Activated CD4-positive, alpha-beta T cell treated with anti-CD3 and anti-CD28 coated beads for 36 hours (primary cell): ENCODE measurements at places on chromosomes 2 and 18.

- DNase-seq, result peak; percentile 81
These were observed 187.5 kb downstream of the TWIST2 start for GRCh38 chr2:239035361-239035814.

DNA sequence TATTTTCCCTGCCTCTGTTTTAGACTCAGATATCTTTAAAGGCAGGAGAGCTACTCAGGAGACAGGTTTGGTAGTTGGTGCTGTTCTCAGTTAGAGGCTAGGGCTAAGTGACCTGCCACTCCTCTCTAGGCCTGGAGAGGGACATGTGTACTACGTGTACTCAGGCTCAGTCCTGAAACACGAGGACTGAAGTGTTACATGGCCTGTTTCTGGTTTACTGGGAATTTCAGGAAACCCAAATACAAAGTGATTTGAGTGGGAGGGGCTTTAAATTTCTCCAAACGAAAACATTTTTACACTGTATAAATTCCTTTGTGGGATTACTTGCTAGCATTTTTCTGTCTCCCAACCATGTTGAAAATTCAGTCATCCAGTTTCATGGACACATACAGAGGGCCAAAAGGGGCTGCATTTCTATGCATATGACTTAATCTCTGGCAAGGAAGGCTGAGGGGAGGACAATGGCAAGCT, 343.3 kb downstream of the CYP26B1 start:
- DNase-seq, result no peak

DNA sequence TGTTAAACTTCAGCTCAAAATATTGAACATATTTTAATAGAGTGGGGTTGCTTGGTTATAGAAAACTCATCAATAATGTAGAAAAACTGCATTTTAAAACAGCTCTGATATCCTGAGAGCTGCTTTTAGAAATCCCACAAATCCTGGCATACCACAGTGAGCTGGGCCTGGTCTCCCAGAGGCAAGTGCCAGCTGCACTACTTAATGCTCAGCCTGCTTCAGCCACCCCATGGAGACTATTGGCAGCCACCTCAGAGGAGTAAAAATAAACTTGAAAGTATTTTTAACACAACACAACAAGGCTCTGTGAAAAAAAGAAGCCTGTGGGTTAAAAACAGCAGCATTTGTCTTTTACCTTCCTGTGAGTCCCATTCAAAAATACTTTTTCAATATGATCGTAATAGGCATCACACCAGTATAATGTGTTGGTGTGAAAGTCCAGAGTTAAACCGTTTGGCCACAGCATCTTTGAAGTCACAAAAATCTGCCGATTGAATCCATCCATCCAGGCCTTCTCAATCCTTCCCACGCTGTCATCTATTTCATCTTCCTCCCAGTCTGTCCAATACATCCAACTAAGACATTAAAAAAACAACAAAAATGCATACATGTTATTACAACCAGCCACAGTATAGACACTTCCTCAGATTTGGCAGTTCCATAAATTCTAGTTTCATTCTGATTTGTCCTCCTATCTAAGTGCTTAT, 1115.3 kb downstream of the LRP1B start:
- DNase-seq, result no peak

GRCh38 chr18:43277164-43277600, at the start of gene SYT4:
Gene SYT4 (minus strand): TSS chr18:43277490. CDS start chr18:43277281, 209 bp downstream.
- peak; percentile 6 for DNase-seq

DNA sequence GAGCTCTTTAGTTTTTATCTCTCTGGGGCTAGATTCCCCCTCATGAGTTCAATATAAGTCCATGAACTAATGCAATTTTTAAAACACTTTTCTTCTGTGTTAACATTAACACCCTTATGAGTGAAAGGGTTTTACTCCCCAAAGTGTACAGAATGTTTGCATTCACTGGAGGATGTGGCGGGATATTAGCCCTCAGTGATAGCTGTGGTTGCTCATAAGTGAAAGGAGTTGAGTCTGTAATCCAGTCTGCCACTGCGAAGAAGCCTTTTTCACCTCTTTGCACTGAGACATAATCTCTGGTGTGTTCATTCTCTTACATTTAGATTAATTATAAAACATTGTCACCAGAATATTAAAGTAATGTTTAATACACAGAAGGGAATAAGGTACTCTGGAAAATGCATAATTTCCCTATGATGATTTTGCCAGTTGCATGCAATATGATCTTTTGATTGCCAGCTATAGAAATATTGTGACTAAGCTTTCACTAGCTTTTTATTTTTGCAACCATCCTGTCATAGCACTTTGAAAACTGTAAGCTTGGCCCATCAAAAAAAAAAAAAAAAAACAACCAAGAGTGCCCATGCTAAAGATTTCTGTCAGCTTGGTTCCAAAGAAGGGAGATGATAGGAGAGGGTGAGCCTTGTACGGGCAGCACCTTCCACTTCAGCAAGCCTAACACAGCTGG, 113.2 kb downstream of the BCL11A start:
- no peak for DNase-seq

- peak; percentile 33 for DNase-seq
These were observed 18.9 kb upstream of the ITGA4 start for GRCh38 chr2:181438261-181438660.

GRCh38 chr2:181190711-181191110, 210.3 kb downstream of the UBE2E3 start:
- no peak for DNase-seq

DNA sequence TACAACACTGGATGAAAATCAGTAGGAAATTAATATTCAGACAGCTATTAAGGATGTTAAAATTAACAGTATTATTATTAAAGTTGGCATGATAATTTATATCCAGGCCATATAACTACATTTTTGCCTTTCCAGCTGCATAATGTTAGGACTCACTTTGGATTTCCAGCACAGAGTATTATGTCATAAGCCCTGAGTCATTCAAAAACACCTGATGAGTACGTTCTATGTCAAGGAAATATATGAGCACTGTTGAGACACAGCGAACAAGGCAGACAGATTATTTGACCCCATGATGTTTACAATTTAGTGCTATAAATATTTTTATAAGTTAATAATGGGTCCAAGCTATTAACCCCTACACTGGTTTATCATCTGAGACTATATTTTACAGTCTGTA, 59.8 kb upstream of the RIT2 start:
- DNase-seq, result no peak

- DNase-seq, result no peak
These were observed 7.4 kb upstream of the CCNYL1 start for GRCh38 chr2:207704078-207704477.

DNA sequence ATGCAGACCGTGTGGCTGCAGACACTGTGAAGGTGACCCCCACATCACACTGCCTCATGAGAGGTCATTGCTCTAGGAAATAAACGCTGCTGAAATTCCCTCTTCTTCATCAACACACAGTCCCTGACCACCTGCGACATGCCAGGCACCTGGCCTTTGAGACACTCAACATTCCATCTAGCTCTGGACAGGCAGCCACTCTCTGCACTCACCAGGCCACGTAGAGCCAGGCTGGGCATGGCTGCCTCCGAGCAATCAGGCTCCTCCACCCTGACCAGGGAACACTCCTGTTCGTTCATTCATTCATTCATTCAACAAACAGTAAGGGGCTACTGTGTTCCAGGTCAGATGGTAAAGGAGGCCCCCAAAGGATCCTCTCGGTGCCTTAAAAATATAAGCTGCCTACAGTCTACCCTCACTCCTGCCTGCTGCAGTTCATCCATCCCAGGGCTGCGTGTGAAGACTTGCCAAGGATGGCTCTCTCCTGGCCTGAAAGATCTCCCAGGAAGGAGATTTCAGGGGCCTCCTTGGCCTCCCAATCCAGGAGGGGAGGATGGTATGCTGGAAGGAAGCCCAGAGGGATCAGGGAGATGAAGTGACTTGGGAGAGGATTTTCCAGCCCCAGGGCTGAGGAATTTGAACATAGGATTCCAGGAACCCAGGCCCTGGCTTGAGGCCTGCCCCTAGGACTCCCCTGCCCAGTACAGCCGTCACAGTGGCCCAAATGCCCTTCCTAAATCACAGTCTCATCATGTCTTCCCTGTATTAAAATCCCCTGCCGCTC, 66.7 kb downstream of the TNS1 start:
- DNase-seq, result no peak

DNA sequence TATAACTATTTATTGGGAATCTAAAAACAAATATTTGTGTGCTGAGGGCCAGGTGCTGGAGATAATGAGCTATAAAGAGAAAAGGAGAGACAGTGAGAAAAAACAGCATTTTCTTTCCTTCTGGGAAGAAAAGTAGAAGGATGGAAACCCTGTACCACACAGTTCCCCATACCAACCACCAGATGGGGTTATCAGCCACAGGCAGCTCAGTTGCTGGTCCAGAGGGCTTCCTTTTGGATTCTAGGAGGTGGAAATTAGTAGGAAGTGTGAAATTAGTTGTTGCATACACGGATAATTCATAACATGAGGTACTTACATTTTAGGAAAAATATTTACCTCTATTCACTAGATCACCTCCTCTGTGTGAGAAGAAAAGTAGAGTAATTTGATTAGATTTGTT, 237.0 kb upstream of the FOSL2 start:
- DNase-seq, result peak; percentile 33

- DNase-seq, result no peak
These were observed 200.7 kb upstream of the SMAD7 start for GRCh38 chr18:49151482-49151881.

DNA sequence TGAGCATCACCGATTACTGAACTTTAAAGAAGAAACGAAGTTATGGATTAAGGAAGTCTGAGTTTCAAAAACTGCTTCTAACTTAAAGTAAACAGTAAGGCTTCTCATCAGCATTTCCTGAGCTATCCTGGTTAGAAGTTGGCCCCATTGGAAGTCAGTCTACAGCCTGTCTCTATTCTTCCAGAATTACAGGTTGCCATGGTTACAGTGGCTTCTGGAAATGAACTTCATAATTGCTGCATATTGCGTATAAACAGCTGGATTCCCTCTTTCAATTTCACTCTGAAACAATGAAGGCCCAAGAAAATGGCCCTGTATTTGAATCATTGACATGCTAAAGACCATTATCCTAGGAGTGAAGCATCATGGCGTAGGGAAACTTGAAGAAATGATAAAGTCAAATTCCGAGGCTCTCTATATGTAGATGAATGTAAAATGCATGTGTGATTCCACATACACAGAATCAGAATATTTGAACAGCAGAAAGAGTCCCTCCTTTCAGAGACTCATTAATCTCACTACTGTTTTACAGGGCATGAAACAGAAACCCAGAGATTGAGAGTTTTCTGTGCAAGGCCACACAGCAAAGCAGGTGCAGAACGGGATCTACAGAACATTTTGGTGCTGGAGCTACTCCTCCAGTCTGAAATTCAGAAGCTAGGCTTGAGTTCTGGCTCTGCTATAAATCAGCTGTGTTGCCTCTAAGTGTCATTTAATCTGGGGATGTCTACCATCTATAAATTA, 856.4 kb upstream of the CELF4 start:
- no peak for DNase-seq

GRCh38 chr2:27854229-27854862, 35.8 kb downstream of the RBKS start:
- no peak for DNase-seq

GRCh38 chr18:55264108-55264507, 304.8 kb upstream of the CCDC68 start:
- DNase-seq, result no peak

DNA sequence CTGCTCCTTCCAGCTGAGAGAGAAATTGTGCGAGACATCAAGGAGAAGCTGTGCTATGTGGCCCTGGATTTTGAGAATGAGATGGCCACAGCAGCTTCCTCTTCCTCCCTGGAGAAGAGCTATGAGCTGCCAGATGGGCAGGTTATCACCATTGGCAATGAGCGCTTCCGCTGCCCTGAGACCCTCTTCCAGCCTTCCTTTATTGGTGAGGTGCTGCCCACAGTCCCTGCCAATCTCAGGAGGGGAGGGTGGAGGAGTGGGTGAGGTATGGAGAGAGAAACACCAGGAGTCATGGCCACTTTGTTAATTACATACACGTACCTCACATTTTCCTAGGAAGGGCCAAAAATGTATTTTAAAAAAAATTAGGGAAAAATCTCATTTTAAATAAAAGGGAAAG, 12.0 kb upstream of the DGUOK start:
- no peak for DNase-seq

- no peak for DNase-seq
These were observed 254.8 kb downstream of the SATB2 start for GRCh38 chr2:199202964-199203363.

- DNase-seq, result peak; percentile 30
These were observed at the start of gene SCN3A for GRCh38 chr2:165203689-165204559. Gene SCN3A (minus strand): TSS chr2:165204050. CDS start chr2:165176394, 27,656 bp downstream.

DNA sequence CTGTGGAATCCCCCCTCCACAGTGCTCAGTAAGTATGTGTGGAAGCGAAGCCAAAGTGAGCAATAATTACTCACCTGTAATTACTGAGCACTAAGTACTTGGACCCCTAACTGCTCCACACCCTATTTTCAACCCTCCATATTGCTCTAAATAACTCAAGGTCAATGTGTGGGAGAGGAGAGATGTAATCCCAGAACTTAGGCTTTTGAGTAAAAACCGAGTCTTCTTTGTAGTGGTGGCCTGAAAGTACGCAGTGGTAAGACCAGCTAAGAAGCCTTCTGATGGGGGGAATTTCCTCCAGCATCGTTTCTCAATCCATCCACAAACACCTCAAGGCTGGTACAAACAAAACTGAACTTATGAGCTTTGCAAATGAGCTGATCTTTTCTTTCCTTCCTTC, 551.6 kb downstream of the ZEB2 start:
- DNase-seq, result no peak

- DNase-seq, result no peak
These were observed 87.3 kb downstream of the CBLN2 start for GRCh38 chr18:72456802-72457201.

DNA sequence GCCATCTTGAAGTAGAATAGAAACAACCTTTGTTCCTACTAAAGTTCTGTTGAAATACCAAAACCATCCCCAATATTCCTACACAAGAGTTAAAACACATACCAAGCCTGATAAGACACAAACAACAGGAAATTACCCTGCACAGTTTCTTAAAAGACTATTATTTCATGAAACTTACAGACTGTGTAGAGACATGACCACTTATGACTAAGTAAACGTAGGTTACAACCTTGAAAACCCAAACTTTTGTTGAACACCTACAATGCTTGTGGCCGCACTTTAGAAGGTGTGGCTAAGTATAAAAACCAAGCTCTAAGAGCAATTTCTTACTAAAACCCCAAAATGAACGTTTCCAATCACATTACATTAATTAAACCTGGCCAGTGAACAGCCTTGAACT, 2.0 kb downstream of the SMAD2 start:
- peak; percentile 47 for DNase-seq

- DNase-seq, result no peak
These were observed 120.5 kb downstream of the HIBCH start for GRCh38 chr2:190199109-190199508.

DNA sequence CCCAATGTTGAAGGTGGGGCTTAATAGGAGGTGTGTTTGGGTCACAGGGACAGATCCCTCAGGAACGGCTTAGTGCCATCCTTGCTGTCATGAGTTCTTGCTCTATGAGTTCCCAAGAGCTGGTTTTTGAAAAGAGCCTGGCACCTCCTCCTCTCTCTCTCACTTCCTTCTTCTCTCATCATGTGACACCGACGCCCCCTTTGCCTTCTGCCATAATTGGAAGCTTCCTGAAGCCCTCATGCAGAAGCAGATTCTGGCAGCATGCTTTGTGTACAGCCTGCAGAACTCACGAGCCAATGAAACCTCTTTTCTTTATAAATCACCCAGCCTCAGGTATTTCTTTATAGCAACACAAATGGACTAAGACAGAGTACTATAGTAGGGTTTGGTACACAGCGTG, 100.4 kb upstream of the SH3BP4 start:
- DNase-seq, result no peak
